ENCODE measurements at places on chromosomes 16 and 17.
A peak's percentile ranks its signal among the peaks of the same experiment; 100 is the strongest.

- DNase-seq, result no peak
Observed at GRCh38 chr17:51000835-51001638, 119.6 kb downstream of the SPAG9 start.

DNA sequence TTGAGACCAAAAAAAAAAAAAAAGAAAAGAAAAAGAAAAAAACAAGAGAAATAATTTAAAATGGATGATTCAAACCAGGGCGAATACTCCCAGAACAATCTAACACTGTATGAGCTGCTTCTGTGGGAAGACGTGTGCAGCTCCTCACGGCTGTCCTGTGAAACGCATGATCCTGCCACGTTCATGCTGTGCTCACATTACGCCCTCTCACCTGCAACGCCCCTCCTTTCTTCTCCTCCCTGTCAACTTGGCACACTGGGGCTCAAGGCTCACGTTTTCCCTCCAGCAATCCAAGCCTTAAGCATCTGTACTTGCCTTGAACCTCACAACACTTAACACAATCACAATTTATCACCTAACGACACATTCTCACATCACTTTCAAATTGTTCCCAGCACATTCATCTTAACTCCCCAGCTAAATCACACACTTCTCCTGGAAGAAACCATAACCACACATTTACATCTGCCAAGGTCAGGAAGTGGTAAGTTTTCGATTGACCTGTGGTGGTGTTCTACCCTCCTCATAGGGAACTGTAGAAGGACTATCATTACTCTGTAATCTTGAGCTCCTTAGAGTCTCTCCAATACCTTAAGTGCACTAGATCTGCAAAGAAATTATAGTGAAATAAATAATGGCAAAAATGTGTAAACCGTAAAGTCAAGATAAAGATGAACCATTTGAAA, 29.1 kb downstream of the MBTPS1 start:
- DNase-seq, result no peak

GRCh38 chr17:61414936-61415251, 15.3 kb downstream of the TBX2 start:
- no peak for DNase-seq

GRCh38 chr16:50711040-50711439, 17.6 kb downstream of the NOD2 start:
- no peak for DNase-seq

- DNase-seq, result no peak
Observed at GRCh38 chr16:8831450-8831849, 33.8 kb downstream of the PMM2 start.

GRCh38 chr17:58329035-58329809, 627 bp upstream of the TSPOAP1 start:
- DNase-seq, result peak; percentile 66

Data from stimulated activated CD8-positive, alpha-beta memory T cell treated with anti-CD3 and anti-CD28 coated beads, Interleukin-7, amount 100 ng/mL, for 1 hour (primary cell).